Inflammatory macrophage treated with lipopolysaccharide for 4 hours (primary cell): ENCODE measurements at places on chromosomes 3 and 15.

DNA sequence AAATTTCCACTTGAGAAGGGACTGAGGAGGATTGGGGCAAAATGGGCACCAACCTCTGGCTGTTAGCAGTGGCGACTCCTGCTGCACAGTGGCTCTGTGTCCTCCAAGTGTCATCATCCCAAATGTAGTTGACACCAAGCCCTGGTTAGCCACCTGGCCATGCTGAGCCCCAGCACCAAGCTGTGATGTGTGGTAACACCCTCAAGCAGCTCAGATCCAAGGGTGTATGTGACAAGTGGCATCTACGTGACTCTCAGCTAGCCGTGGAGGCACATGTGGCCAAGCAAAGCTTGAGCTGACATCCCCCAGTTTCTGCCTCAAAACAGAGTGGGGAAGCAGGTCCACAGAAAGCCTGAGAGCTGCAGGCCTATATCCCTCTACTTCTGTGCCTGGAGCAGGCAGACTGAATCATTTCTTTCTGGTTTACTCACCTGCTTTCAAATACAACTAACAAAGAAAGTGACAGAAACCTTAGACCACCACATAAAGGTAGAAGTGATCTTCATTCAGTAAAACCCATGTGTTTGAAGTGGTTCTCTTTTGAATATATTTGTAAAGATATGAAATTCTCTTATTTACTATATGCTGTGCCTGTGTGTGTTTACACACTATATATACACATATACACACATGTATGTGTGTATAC is 40.0 kb downstream of the FOXP1 start:
- no peak for DNase-seq

GRCh38 chr15:45378149-45378912 is at the start of gene GATM:
Gene GATM, minus strand, starts transcription at chr15:45378544. Its CDS starts 91 bp downstream, at chr15:45378453.
- peak; percentile 60 for DNase-seq

DNA sequence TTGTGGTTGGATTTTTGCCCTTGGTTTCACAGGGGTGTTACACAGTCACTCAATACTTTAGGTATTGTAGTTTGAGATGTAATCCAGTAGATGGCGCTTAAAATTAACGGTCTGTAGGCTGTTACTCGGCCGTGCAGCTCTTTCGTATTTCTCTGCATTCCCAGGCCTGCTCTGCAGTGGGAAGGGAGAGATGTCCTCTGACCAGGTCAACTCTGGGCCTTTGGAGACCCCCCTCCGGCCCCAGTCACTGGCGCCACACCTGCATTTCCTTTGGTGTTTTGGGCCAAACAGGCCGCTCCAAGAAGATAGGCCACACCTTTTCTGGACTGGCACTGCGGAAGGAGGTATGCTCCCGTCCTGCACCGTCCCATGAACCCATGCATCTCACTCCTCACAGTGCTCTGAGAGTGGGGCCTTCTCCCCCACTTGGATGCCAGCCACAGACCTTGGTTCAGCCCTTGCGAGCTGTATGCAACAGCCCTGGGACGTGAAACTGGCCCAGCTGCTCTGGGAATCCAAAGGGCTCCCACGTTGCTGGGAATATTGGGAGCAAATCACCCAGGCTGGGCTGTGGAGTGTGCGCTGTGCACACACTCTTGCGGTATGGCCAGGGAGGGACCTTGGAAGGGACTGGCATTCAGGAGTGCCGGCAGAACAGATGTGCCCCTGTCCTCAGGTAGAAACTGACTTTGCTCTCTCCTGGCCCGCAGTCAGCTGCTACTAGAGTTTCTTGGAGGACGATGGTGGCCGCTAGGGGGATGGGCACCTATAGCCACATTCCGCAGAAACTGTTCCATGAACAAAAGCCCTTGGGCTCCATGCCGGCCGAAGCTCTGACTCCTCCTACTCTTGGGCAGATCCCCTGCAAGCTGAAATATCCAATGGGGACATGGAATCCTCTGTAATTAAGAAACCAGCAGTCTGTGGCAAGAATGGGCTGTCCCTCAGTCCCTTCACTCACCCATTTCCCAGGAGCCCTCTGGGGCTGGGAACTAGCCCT is 410.5 kb upstream of the CADM2 start:
- peak; percentile 23 for DNase-seq

DNA sequence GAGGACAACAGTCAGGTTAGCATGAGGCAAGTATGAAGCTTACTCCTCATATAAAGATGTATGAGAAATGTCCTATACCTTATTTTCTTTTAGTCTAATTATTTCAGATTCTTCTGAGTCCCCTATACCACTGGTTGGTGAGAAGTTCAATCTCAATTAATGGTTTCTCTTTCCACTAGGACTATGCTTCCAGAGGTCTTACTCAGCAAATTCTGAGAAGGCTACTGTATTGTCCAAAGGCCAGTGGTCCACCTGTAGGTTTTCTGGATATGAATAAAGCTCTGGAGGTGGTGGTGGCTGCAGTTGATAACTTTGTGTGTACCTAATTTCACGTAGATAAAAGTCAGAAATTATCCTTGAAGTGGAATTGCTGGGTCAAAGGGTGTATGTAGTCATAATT is 149.4 kb downstream of the EPHB1 start:
- no peak for DNase-seq

DNA sequence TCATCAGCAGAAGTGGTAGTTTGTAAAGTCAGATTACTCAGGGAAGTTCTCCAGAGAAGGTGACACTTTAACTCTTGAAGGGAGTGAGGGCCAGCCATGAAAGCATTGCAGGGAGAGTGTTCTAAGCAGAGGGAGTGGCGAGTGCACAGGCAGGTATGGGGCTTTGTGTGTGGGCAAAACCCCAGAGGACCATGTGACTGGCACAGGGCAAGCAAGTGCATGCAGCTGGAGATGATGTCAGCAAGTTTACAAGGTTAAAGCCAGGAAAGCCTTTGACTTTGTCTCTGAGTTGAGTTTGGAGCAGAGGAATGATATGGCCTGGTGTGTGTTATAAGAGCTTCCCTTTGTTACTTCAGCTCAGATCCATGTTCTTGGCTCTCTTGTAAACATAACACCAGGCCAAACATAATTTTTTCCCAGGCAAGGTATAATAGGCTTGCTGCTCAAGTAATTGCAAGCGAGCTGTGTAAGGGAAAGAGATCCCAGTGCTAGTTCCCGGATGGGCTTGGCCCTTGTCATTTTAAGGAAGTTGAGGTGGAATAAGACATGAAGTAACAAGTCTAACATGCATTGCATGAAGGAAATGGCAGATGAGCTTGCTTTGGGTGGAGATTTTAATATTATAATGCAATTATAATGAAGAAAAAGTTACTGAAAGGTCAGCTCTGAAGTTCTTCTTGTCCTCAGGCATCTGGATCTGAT is 341.1 kb upstream of the LRRC3B start:
- no peak for DNase-seq

DNA sequence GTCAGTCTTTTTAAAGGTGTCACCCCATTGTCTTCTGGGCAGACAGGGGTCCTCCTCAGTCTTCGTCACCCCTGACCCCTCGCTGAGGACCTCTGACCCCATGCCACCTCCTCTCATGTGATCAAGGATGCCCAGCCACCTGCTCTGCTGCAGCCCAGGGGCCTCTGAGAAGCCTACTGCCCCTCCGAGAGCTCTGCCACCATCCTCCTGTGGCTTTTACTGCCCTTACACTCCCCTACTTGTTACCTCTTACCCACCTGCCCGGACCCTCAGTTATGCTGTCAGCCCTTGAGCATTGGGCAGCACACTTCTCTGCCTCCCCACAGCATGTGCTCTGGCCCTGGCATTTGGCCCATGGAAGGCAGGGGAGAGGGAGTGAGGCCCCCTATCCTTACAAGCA is 123.2 kb downstream of the LRRK1 start:
- no peak for DNase-seq

DNA sequence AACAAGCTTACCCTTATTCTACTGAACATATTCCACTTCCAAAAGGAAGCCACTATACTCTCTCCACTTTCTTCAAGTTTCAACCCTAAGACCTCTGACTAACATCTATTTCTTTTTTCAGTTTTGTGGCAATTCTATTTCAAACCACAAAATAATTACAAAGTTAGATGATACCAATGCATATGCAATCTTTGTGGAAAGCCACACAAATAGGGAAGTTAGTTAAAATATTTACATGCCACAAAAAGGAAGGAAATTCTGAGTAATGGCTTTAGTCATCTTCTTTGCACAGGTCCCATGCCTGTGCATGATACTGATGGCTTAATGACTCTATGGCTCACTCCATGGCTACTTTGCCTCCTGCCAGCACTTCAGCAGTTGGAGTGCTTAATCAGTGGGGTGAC is 57.0 kb upstream of the MCTP2 start:
- peak; percentile 98 for DNase-seq

GRCh38 chr3:150449169-150449721 is 41.1 kb downstream of the TSC22D2 start:
- no peak for DNase-seq

- DNase-seq, result no peak
Observed at GRCh38 chr3:10099041-10099440, 9.0 kb downstream of the FANCD2OS start.

DNA sequence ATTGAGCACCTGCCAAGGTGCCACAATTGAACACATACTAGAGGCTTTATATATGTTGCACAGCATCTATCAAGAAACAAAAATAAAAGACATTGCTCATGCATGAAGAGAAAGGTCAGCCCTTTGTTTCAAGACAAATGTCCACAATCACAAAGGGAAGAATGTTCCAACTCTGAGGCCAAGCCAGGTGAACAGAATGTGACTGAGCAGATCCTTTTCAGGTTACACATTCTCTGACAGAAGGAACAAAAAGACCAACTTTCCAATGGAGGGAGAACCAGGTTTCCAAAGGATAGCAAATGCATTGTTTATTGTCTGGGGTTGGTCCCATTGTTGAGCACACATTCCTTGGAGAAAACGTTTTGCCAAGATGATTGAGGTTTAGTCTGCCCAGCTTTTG is 50.2 kb upstream of the FAM174B start:
- no peak for DNase-seq

DNA sequence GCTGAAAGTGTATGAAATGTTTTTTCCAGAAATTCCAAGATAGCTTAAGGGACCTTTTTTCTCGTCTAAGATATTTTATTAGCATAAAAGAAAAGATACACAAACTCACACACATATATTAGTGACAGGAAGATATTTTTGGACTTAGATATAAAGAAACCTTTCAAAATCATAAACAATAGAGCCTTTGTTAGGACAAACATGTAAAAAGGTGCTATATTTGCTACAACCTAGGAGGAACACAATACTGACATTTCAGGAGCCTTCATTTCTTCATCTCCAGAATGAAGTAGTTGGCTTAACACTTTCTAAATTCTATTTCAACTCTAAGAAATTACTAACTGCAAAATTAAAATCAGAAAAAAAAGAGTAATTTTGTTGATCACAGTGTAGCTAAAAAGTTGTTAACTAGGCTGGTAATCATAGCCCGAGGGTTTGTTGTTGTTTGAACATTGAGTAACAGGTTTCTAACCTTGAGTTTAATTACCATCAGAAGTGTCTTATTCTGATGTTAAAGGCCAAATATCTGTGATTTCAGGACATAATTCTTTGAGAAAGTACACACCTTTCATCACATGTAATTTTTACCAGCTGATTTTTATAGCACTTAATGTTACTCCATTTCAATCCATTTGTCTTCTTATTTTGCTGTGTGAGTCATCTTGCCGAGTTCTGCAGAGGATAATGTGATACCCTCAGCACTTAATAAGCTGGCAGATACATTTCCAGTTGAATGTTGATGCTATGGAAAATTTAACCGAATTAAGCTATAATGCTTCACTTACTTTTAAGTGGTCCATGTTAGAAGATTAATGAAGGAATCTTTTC is 97.3 kb downstream of the MBNL1 start:
- DNase-seq, result no peak

DNA sequence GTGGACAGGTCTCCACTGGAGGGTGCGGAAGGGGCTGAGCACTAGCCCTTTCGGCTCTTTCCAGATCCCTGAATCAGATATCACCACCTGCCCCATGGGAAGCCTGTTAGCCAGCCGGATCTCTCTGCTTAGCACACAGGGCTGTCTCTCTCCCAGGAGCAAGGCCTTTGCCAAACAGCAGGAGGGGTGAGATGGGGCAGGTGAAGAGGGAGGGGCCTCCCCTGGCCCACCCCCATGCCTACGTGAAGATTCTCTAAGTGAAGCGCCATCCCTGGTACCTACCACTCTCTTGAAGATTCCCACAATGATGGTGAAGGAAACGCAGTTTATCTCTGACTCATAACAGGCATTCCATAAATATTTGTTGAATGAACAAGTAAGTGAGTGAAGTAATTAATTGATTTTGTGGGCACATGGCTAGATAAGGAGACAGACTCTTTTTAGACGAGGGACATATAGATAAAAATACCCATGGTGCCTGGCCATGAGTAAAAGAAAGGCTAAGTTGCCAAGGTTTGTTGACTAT is 19.6 kb upstream of the HCN4 start:
- no peak for DNase-seq

- no peak for DNase-seq
Observed at GRCh38 chr3:9553948-9554513, 409 bp upstream of the LHFPL4 start.

DNA sequence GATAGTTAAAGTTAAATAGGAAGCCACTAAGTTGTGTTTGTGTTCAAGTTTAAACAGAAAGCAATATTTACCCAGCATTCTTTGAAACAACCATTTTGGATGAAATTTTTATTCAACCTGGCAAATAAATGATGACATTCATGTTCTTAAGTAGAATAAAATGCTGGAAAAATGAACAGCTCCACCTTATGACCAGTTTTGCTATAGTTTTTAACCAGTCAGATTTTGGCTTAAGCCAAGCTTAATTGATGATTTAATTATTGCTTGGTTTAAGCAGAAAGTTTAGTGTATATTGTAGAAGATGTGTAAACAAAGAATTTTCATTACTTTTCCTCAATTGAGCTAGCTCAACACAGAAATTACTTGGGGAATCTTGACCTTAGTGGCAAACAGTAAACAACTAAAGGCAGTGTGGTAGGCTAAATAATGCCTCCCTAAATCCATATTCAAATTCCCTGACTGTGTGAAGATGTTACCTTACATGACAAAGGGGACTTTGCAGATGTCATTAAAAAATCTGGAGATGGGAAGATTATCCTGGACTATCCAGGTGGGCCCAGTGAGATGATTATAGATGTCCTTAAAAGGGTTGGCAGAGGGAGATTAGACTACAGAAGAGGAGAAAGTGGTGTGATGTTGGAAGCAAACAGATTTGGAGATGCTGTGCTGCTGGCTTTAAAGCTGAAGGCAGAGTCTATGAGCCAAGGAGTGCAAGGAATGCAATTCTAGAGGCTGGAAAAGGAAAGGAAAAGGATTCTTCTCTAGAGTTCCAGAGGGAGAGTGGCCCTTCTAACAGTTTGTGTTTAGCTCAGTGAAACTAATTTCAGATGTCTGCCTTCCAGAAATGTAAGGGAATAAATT is 448.6 kb upstream of the GOLIM4 start:
- DNase-seq, result no peak

DNA sequence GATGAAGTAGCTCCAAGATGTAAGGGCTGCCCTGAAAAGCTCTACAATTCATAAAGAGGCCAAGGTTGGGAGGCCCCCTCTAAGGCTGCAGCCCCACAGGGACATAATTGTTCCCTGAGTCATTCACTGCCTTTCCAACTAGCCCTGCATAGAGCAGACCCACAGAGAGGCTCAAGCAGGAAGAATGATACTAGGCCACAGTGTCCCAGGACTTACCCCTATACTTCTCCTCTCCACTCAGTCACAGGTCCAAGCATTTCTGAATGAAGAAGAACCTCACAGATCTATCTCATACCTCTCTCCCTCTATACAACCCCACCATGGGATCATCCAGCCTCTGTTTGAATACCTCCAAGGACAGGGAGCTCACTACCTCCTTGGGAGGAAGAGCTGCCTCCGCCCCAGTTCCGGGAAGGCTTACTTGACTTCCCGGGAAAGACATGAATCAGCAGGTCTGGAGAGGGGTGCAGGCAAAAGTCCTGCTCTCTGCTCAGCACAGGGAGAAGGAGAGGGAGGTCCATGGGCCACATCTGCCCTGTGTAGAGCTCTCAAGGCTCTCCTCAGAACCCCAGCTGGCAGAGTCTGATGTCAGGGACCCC is 6.9 kb upstream of the SKIC8 start:
- DNase-seq, result no peak
